ENCODE measurements at places on chromosomes 3 and 15. TPM values are rescaled to one million over a fixed set of nuclear protein-coding genes. Genes with fewer than 3 reads are reported as not detected.

Gene SLC28A2
- polyA plus RNA-seq, result 0.13 TPM

- DNase-seq, result no peak
These were observed at the start of gene CLDN18 for GRCh38 chr3:138009476-138010272. Gene CLDN18 (plus strand): TSS chr3:138010165. CDS start chr3:138010226, 61 bp downstream.

- no peak for DNase-seq
These were observed 85.5 kb downstream of the SSR3 start for GRCh38 chr3:156469456-156469855.

- DNase-seq, result no peak
These were observed 1.3 kb downstream of the CLPX start for GRCh38 chr15:65183865-65184159.

- no peak for DNase-seq
These were observed 617 bp upstream of the HPS3 start for GRCh38 chr3:149128821-149129220.

- DNase-seq, result no peak
These were observed 29.8 kb downstream of the STT3B start for GRCh38 chr3:31562525-31562924.

GRCh38 chr3:121651684-121652083, 9.0 kb downstream of the HCLS1 start:
- DNase-seq, result no peak

Gene KNG1
- not detected for polyA plus RNA-seq

Gene CDHR4
- 0.25 TPM for polyA plus RNA-seq

DNA sequence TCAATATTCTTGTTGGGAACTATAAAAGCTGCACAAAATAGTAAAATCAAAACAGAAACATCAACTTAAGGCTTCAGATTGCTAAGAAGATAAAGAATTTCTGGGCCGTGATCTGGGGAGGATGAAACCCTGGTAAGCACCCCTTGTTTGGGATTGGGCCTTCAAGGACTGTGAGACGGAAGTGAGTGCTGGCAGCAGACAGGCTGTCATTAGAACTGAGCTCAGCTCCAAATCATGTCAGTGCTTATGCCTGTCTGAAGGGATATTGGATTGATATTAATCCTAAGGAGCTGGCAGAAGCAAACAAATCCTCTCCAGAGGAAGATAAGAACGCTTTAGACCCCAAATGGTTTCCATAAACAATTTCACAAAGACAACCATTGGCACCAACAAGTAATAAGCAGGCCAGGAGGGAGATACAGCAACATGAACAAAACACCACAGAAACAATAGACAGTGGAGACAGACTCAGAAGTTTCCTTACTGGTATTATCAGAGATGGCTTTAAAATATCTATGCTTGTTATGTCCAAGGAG, 72.6 kb upstream of the CTXND1 start:
- DNase-seq, result no peak

Gene CCR1
- 2.4 TPM for polyA plus RNA-seq

Gene EFCAB12
- polyA plus RNA-seq, result 0.13 TPM

Gene AGTR1
- polyA plus RNA-seq, result 26.2 TPM

GRCh38 chr3:136186344-136186743, 9.8 kb downstream of the MSL2 start:
- no peak for DNase-seq

GRCh38 chr15:101580431-101580830, 71.8 kb downstream of the TM2D3 start:
- DNase-seq, result peak; percentile 28

- no peak for DNase-seq
These were observed 798 bp downstream of the GCHFR start for GRCh38 chr15:40764629-40765103.

DNA sequence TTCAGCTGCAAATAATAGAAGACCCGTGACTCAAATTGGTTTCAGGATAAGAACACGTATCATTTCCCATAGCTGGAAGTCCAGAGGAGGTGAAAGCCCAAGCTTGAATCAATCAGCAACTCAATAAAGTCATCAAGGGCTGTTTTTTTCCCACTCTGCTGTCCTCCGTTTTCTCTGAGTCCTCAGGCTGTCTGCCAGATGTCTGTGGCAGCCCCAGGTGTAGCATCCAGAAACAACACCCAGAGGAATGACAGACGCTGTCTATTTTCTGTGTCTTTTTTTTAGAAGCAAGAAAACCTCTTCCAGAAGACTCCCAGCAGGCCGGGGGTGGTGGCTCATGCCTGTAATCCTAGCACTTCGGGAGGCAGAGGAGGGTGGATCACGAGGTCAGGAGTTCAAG, 204.4 kb downstream of the FAM43A start:
- no peak for DNase-seq

DNA sequence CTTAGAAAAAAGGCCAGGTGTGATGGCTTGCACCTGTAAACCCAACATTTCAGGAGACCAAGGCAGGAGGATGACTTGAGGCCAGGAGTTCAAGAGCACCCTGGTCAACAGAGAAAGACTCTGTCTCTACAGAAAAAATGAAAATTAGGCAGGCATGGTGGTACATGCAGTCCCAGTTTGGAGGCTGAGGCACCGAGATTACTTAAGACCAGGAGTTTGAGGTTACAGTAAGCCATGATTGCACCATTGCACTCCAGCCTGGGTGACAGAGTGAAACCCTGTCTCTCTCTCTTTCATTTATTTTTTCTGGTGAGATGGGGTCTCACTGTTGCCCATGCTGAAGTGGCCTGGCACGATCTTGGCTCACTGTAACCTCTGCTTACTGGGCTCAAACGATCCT, 24.7 kb downstream of the IP6K1 start:
- no peak for DNase-seq

- no peak for DNase-seq
These were observed 208.1 kb downstream of the SLCO3A1 start for GRCh38 chr15:92061511-92062195.

DNA sequence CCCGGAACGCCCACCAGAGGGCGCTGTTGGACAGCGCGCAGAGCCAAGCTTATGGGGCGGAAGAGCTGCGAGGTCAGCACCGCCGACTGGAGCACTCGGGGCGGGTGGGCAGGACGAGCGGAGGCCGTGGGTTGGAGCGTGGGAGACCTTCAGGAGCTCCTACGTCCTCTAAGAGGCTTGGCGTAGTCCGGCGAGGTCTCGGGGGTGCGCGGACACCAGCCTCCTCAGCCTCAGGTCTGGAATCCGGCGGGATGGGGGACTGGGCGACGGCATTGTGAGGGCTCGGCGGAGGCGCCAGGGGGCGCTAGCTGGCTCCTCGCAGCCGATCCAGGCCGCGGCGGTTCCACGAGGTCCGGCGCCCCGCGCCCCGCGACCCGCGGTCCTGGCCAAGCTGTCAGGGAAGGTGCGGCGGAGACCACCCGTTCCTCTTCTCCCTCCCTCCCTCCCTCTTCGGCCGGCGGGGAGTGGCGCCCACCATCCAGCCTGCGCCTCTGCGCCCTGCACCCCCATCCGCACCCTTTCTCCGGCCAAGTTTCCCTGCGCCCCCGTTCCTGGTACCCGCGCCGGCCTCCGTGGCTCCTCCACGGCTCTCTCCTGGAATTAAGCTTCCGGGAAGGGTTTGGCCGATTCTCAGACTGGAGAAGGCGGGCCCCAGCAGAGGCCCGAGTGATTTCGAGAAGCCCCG, 24.3 kb upstream of the POLG start:
- peak; percentile 46 for DNase-seq

- DNase-seq, result no peak
These were observed 38.8 kb upstream of the SLC25A36 start for GRCh38 chr3:140902791-140903190.

- DNase-seq, result peak; percentile 13
These were observed 27.2 kb downstream of the LRRC2 start for GRCh38 chr3:46538803-46539442.

GRCh38 chr3:46463120-46463867, 1.4 kb downstream of the LTF start:
- no peak for DNase-seq

DNA sequence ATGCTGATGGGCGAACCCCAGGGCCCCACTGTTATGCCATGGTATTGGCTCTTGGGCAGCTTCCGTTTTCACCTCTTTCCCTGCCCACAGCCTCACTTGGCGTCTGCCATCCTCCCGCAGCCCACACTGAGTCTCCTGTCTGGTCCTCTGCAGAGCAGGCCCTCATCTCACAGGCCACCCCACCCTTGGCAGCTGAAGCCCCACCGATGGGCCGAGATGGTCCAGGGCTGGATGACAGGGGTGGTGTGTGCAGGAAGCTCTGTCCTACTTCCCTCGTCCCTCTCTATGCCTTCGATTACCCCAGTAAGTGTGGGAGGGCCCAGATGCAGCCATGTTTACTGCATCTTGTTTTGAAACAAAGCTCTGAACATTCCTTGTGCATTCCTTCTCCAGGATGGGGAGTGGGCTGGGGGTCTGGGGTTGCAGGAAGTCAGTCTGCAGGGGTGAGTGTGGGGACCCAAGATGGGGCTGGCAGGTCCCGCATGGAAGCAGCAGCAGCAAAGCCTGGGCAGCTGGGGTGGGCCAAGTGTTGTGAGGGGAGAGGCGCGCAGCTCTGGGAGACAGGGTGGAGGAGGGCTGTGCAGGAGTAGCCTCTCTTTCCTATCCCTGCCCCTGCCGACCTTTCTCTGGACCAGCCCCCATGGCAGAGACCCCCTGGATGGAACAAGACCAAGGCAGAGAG, 20.9 kb downstream of the TBC1D21 start:
- DNase-seq, result no peak

DNA sequence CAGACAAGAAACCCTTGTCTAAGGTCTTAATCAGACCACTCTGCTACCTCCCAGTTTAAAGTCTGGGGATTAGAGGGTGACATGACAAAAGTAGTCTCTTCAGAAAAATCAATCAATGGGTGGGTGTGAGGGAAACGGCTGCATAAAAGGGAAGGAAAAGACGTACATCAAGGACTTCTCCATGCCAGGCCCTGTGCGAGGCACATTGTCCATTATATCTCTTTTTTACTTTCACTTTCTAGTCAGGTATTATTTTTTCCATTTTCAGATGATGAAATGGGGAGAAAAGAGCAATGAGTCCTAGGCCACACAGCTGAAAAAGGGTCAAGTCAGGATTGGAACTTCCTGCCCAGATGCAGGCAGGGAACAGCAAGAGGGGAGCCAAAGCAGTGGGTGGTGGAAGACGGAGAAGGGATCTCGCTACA, 4.6 kb upstream of the CX3CR1 start:
- DNase-seq, result no peak

DNA sequence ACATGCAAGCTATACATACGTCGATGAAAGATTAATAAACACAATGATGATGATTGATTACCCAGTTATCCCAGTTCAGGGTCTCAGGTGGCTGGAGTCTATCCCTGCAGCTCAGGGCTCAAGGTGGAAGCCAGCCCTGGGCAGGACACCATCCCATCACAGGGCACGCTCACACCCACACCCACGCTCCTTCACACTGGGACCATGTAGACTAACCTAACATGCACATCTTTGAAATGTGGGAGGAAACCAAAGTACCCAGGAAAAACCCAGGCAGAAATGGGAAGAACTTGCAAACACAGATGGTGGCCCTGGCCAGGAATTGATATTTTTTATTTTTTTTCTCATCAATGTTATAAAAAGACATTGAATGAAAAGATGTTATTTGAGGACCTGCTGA, 151.4 kb upstream of the MCTP2 start:
- DNase-seq, result no peak

GRCh38 chr3:151925876-151926275, 52.4 kb downstream of the SUCNR1 start:
- DNase-seq, result no peak

Gene LIPH
- 0.27 TPM for polyA plus RNA-seq

Gene CPA3
- 1.3 TPM for polyA plus RNA-seq

Gene GOLGA8T
- polyA plus RNA-seq, result not detected

DNA sequence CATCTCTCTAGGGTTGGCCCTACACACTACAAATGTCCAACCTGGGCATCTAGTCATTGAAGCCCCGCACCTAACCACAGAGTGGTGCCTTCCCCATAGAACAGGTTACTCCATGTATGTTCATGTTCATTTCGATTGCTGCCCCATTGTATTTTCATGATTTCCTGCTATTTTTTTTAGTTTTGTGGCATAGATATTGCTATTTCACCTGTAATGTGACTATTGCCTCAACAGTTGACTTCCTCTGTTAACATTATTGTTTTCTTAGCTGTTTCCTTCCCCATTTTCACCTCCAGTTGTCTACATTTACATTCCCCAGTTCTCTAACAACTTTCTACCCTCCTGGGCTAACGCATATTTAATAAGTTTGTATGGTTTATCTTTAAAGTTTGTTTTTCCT, 137.7 kb upstream of the RBMS3 start:
- no peak for DNase-seq

DNA sequence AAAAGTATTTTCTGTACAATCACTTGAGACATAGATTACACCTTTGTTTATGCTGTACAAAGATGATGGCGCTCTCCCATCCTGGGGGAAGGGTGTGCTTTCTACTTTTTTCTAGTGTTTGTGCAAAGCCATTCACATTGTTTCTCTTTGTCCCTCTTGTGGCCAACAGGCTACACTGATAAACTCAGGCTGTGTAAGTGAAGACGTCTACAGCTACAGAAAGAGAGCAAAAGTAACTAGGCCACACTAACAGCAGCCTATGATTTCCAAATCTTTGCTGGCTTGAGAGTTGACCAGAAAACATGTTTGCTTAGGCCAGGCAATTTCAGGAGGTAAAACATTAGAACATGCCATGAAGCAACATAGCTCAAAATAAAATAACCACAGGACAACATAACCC, 75.1 kb downstream of the FOXB1 start:
- DNase-seq, result no peak

DNA sequence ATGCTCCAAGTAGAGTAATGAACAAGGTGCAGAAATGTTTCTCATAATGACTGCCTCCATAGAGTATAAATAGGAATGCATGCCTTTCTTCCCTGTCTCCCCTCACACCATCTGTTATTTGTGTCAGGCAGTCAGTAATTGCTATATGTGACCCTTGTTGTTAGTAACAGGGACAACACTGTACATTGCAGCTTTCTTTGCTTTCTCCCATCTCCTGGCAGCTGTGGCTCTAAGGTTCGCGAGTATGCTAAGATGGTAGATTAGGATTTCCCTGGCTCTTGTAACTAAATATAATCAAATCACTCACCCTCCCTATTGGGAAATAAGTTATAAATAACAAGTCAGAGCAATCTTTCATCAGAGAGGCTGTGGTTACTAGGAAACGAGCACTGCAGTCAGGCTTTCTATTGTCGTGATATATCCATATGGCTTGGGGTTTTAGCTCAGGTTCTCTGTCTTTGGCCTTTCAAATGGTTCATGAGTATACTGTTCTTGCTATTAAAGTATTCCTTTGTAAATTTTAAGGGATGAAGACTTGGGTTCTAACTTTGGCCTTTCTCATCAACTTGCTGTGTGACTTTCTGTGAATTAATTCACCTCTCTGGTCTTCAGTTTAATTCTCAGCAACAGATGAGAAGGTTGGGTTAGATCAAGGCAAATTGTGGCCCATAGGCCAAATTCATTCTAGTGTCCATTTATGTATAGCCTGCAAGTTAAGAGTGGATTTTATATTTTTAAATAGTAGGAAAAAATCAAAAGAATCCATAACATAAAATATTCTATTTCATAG, 8.1 kb upstream of the MINDY4B start:
- peak; percentile 65 for DNase-seq

DNA sequence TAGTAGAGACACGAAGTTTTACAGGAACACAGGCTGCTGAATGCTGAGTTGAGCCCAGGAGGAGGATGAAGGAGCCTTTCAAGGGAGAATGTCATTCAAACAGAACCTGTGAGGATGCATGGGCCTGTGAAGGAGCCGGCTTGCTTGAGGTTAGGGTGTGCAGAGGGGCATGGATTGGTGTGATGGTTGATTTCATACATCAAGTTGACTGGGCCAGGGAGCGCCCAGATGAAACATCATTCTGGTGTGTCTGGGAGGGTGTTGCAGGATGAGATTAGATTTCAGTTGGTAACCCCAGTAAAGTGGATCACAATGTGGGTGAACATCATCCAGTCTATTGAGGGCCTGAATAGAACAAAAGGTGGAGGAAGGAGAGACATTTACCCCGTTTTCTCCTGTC, 243.6 kb downstream of the EDEM1 start:
- DNase-seq, result no peak

GRCh38 chr15:48109856-48110531, 10.8 kb upstream of the SLC24A5 start:
- DNase-seq, result no peak
